ENCODE measurements at places on chromosomes 4 and X.
A peak's percentile ranks its signal among the peaks of the same experiment; 100 is the strongest.

DNA sequence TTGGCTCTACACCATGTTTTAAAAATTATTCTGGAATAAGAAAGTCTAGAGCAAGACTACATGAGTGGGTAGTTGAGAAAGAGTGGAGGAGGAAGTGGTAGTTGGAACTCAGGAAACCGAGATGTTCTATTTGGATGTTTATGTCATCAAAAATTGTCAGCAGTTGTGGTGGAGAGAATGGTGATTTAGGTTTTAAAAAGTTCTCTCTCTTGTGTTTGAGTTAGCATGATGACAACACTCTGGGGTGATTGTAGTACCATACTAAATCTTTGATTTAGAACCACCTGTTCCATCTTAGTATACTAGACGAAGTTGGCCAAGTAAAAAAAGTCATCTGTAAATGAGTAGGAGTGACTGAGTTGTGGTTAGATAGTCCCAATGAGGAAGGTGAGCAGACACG, 40.7 kb downstream of the KLHL2 start:
- no peak for DNase-seq

DNA sequence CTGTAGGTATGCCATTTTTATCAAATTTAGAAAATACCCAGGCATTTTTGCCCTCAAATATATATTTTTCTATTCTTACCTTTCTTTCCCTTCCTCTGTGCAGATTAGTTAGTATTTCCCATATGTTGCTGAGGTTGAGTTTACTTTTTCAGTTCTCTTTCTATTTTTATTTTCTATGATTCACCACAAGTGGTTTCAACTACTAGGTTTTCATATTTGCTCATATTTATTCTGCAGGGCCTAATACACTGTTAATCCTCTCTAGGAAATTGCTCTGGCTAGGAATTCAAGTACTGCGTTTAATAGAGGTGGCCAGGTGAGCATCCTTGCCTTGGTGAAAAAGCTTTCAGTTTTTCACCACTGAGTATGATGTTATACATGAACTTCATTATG, 1535.3 kb upstream of the PCDH10 start:
- no peak for DNase-seq

GRCh38 chr4:39446842-39447573, 11.7 kb downstream of the RPL9 start:
- DNase-seq = peak; percentile 16

GRCh38 chrX:22320236-22320873, 47.6 kb downstream of the CBLL2 start:
- no peak for DNase-seq

- no peak for DNase-seq
Observed at GRCh38 chr4:19729886-19730651, 521.6 kb upstream of the SLIT2 start.

DNA sequence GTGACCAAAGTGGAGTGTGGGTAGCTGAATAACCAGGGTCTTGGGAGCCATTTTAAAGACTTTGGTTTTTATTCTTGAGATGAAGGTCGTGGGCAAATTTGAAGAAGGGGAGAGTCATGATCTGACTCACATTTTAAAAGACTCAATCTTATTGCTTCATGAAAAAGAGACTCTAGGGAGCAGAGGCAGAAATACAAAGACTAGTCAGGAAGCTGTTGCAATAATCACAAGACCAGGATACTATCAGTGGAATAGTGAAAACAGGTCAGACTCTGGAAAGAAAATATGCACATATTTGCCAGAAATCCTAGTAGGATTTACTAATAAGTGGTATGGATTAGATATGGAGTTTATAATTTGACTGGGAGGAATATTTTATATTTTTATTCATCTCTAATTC, 448.4 kb downstream of the RAPGEF2 start:
- DNase-seq = no peak

DNA sequence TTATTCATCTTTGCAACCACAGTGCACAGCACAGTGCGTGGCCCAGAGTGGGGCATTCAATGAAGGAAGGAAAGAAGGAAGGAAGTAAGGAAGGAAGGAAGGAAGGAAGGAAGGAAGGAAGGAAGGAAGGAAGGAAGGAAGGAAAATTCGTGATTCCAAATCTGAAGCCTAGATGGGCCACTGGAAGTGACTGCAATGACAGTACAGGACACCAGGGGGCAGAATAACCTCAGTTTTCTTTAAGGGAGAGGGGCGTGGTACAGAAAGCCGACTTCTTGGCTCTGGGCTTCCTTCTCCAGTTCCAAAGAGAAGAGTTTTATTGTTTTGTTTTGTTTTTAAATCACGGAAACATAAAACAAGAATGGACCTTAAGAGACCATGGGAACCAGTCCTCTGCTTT, 47.8 kb downstream of the APLN start:
- peak; percentile 56 for DNase-seq

- DNase-seq = no peak
Observed at GRCh38 chr4:28948501-28948900, 1771.7 kb upstream of the PCDH7 start.

- no peak for DNase-seq
Observed at GRCh38 chr4:140070366-140070765, 83.6 kb downstream of the MAML3 start.

DNA sequence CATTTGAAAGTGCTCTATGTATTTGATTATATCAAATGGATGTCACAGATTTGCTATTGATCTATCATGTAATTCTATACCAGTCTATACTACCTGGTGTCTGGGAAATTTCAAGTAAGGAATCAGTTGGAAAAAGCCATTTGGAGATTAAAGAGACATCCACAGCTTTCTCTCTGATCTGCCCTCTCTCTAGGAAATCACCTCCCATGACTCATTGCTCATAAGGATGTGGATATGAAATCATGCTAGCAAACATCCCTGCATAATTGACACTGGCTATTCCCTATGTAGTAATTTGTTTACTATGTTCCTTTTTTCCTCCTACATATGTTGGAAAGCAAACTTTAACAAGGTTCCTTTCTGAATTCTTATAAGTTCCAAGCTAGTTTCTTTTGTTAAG, 94.3 kb downstream of the TEX13A start:
- DNase-seq = no peak

DNA sequence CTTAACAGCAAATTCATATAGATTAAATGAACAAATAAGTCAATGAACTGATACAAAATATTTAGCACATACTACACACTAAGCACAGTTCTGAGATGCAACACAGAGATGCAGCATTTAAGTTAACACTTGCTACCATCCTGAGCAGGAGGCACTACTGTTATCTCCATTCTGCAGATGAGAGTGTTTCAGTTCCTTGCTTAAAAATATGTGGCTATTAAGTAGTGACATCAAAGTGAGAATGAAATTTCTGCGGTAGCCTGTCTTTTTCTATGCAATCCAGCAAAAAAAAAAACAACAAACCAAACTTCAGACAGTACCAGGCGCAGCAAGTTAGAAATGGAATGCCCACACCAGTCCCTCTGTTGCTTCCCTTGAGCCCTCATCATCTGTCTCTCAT, 90.8 kb downstream of the SHISA3 start:
- no peak for DNase-seq

GRCh38 chr4:144208074-144208473, 67.6 kb upstream of the GYPA start:
- DNase-seq = no peak

DNA sequence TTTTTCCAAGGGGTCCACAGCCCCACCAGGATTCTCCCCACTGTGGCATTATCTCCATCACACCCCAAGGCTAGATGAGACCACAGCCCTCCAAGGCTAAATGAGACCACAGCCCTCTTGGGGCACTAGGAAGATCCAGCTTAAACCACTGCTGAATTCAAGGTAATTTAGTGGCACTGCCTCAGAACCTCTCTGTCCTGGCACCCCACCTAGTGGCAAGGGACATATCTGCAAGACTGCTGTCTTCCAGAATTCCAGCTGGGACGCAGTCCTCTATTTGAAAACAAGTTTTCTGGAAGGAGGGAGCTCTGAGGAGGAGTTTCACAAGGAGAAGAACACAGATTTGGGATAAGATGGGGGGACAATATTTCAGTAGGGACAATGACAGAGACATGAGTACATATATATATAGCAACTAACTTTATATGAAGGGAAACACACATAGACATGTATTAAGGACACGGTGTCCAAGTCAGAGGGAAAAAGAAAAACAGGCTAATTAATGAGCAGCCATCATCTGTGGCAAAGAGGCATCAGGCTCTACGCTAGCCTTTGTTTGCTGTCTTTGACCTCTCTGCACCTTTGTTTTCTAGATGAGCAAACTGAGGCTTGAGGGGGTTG, 9.3 kb downstream of the CETN2 start:
- DNase-seq = no peak

GRCh38 chrX:1946974-1947373, 332.1 kb downstream of the ASMT start:
- DNase-seq = no peak
